ENCODE measurements at places on chromosomes 13 and 19.

DNA sequence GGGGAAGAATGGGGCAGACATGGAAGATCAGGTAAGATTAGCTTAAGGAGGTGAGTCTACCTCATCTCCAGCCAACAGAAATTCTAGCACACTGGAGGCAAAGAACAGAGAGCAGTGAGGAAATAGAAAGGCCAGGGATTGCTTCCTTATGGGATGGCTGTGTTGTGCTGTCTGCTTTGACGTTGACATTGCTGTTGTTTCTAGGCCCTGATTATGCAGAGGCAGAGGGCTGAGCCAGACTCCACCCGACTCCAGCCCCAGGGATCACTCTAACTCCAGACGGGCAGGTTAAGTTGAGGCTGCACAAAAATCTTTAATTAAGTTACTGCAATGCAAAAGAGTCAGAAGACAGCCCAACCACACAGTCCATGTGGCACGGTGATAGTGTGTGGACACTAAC, 24.1 kb downstream of the CRYL1 start:
- DNase-seq: no peak

DNA sequence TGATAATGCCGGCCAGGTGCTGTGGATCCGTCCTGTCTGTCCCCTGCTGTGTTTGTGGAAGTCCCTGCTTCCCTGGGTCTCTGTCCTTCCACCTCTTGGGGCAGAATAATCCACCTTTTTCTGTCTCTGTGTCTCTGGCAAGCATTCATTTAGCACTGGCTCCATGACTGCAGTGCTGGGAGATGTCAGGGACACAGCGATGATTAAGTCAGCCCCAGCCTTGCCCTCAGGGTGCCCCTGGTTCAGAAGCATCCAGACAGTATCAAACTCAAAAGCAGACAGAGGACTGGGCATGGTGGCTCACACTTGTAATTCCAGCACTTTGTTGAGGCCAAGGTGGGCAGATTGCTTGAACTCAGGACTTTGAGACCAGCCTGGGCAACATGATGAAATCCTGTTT, 1.5 kb downstream of the HIPK4 start:
- DNase-seq: no peak

DNA sequence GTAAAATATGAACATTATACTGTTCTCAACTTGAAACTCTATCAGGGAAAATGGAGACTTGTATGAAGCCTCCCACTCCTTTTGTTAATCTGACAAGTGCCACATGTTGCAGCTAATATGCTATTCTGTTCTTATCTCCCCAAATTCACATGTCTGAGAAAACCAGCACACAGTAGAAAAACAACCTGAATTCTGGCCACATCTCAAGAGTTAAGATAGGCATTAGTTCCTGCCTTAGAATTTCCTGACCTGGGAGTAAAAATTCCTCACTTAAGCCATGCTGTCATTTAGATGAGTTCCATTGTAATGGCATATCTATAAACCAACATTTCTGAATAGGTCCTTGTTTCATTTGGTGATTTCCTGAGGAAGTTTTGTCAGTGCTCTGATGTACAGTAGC, 1098.5 kb downstream of the EFNB2 start:
- DNase-seq: no peak

DNA sequence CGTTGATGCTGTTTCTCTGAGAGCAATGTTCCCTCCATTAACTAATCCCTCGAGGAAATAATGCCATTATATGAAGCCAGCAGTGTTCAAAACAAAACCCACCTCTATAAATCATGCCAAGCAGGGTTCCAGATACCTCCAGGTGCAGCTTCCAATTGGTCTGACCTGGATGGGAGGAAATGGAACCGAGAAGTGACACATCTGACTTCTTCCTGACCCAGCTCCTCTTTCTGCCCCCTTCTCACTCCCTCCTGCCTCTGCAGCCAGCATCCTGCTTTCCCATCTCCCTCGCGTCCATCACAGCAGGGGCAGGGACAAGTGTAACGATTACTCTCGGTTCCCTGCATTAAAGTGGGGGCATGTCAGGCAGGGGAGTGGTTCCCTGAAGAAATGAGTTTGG, 37.5 kb downstream of the HSPH1 start:
- DNase-seq: no peak

DNA sequence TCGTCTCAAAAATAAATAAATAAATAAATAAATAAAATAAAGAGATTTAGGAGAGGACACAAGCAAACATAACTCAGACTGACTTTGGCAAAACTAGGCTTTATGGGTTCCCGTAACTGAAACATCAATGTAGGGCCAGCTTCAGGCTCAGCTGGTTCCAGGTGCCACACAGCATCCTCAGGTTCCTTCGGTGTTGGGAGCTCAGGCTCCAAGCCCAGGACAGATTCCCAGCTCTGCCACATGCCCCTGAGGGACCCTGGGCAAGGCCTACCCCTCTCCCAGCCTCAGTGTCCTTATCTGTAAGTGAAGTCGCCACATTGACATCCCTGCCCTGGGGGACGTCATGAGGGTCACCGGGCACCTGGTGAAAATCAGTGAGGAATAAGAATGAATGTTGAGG, 18.7 kb downstream of the MISP start:
- DNase-seq: no peak

GRCh38 chr13:69243366-69243765, 864.3 kb upstream of the ATXN8OS start:
- DNase-seq: no peak

DNA sequence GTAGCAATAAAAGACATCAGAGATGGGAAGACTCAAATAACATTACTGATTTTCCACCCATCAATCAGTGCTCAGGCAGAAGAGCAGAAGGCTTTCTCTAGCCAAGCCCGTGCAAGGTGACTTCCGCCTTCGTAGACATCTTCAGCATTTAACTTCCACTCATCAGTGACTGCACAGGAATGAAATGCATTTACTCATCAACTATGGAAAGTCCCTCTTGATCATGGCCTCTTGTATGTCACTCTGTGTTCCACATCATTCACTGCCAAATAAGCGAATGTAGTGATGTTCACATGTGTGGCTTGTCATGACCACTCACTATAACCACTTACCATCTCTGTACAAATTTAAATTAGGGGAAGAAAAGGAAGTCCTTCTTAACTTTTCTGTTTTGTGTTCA, 49.4 kb downstream of the SACS start:
- no peak for DNase-seq

DNA sequence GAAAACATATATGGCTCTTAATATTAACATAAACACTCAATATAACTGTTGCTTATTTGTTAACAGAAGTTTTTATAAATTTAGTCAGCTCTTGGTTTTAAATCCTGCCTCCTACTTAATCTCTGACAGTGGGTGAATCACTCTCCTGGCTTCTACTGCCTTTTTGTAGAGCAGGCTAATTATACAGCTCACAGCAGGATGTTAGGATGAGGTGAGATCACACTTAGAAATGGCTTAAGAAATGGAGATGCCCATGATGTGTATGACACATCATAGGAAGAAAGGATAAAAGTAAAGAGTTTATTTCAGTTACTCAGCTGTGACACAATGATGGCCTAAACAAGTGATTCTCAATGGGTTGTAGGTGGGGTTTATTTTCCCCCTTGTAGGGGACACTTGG, 345.6 kb downstream of the SPRY2 start:
- DNase-seq: no peak

DNA sequence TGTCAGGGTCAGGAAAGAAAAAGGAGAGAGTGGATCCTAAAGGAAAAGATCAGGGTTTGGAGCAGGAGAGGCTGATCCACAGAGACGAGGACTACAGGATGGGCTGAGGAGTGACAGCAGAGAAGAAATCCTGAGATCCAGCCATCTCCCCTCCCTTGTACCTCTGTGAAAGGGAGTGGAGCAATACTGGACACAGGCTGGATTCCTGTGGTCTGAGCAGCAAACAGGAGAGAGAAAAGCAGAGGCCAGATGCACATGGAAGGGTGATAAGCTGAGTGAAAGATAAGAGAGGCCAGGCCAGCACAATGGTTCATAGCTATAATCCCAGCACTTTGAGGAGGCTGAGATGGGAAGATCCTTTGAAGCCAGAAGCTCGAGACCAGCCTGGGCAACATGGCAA, 472.1 kb upstream of the TSHZ3 start:
- no peak for DNase-seq

- DNase-seq: no peak
Observed at GRCh38 chr13:30366088-30366487, 56.2 kb upstream of the UBE2L5 start.

DNA sequence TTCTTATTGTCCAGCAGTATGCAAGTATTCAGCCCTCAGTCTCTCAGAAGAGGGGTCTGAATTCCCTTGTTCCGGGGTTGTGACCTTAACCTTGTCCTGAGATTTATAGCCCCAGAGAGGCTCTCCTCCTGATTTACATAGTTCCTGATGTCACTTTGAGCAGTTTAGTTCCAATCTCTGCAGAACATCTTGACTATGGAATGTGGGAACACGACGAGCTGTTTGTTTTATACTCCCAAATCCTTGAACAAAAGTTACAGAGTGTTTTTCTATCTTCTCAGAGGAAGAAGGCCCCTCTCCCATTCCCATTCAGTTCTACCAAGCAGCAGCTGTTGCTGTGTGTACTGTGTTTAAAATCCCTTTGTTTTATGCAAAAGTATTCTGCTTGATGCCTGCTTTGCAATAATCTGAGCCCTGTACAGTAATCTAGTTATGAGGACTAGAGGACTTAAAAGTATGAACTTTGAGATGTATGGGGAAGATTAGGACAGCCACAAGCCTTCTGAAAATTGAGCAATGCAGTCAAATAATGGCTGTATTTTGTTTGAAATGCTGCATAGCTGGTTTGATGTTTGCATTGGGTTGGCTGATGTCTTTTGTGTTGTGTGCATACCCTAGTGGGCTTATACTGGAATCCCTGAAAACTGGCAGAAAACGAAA, 74.7 kb downstream of the KL start:
- DNase-seq: no peak

GRCh38 chr19:738509-739128, 12.3 kb upstream of the MISP start:
- no peak for DNase-seq

DNA sequence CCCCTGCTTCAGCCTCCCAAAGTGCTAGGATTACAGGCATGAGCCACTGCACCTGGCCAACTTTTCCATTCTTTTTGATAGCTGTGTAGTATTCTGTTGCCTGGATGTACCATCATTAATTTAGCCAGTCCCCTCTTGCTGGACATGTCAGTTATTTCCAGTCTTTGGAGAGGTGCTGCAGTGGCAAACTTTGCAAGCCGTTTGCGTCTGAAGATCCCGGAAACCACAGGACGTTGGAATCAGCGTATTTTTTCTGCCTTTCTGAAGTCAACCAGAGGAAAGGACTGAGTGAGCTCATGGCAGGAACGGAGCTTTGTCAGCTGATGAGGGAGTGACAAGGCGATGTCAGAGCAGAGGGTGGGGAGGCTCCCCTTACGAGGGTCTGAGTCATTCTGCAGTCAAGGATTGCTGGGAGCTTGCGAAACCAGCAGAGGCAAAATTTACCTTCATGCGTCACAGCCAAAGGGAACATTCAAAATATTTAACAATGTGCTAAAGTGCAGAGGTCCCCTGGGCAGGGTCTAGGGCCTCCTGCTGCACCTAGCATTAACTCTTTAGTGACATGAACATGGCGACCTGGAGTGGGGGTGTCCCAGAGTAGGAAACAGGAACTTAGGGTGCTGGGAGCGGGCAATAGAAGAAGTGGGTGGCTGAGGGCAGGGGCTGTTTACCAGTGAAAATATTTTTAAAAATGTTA, 5.6 kb downstream of the C5AR1 start:
- DNase-seq: no peak

DNA sequence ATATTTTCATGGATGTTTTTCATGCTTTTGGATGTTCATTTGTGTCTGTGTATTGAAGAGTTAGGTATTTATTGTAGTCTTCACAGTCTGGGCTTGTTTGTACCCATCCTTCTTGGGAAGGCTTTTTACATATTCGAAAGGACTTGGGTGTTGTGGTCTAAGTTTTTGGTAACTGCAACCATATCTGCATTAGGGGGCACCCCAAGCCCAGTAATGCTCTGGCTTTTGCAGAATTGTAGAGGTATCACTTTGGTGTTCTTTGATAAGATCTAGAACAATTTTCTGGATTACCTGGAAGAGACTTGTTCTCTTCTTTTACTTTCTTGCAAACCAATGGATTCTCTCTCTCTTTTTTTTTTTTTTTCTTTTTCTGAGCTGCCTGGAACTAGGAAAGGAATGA, 581.3 kb downstream of the DACH1 start:
- no peak for DNase-seq

DNA sequence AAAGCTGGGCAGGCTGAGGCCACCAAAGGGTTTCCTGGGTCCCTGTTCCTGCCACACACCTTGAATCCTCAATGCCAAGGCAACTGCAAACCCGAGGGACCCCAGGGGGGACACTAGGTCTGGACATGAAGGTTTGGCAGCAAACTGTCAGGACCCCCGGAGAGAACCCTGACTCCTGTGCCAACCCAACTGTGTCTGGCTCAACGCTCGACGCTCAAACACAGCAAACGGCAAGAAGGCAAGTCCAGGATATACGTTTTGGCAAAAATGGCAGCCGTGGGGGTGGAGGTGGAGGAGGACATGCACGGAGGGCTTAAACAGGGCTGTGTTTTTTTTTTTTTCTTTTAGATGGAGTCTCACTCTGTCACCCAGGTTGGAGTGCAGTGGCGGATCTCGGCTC, 73.0 kb downstream of the GADD45B start:
- DNase-seq: no peak

GRCh38 chr19:56930647-56931535, 90.4 kb upstream of the PEG3 start:
- no peak for DNase-seq

DNA sequence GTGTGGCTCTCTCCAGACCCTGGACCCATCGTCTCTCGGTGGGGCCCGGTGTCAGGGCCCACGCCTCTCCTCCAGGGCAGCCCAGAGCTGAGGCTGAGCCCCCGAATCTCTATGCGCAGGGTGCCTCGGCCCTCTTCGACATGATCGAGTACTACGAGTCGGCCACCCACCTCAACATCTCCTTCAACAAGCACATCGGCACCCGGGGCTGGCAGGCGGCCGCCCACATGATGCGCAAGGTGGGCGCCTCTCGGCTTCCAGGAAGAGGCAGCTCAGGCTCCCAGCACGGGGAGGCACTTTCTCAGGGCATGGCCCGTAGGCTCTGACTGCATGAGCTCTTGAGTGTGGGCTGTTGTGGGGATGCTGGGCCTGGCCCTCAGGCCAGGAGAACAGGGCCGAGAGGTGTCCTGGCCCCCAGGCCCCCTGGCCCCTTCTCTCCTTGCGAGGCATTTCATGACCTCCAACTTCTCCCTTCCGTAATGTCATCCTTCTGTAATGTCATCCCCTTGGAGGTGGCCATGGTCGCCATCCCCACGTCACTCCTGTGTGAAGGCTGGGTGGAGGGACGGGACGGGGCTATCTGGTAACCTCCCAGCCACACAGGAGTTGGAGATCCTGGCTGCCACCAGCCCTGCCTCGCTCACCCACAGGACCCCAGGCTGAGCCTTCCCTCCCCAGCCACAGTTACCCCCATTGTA, 19.4 kb downstream of the NKPD1 start:
- no peak for DNase-seq

- no peak for DNase-seq
Observed at GRCh38 chr19:45769821-45770191, 754 bp upstream of the SIX5 start.

GRCh38 chr19:19591133-19591825, 27.2 kb downstream of the PBX4 start:
- DNase-seq: no peak

- no peak for DNase-seq
Observed at GRCh38 chr13:67462098-67462497, 232.0 kb upstream of the PCDH9 start.

All from cortex of kidney (tissue), 1 donor.